Cardiac septum (tissue), 1 donor: ENCODE measurements at places on chromosomes 6 and 20. TPM values are rescaled to one million over a fixed set of nuclear protein-coding genes. Genes with fewer than 3 reads are reported as not detected.

DNA sequence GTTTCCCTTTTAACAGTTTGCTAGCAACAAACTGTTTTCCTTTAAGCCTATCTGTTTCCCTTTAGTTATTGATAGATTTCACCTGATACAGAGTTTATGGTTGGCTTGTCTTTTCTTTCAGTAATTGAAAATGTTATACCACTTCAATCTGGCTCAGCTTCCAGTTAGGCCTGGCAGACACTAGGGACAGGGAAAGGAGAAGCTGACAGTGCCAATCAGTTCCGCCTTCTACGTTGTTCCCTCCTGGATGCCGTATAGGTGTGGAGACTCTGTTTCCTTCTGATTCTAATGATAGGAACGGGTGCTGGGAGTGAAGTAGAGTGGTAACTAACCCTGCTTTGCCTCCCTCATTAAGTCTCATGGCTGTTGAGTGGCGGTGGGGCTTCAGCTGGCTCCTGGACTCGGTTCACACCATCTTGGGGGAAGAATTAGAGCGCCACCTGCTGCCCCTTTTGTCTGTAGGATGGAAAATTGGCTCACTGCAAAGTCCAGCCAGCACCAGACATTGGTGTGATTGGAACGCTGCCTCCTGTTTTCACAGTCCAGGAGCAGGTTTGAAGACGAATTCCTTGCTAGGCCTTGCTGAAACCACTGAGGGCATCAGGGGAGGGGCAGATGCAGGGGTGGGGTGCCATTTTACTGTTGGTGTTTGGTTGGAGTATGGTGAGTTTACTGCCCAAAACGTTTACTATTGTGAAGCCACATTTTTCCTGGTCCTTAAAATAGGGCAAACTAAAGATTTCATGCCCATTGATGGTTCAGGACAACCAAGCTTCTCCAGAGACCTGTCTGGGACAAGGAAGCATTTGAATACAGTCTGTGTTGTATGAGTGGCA is 1729.5 kb downstream of the GRIK2 start:
- peak; percentile 74 for DNase-seq

The PRDM13 gene
- total RNA-seq, result not detected

- DNase-seq, result no peak
Observed at GRCh38 chr20:51122931-51123658, 100.2 kb upstream of the KCNG1 start.

DNA sequence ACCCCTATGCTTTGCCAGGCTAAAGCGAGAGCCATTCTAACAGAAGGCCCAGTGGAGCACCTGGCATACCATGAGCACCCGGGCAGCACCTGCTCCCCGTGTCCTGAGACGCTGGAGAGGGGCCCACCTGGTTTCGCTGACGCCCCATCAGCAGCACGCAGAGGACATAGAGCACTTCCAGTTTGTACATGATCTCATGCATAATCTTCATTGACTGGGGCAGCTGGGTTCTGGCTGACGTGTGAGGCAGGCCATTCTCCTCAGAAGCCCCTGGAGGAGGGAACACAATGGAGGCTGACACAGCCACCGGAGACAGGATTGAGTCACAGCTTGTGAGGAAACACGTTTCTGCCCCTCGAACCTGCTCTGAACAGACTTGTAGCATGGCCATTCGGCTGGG is 65.4 kb downstream of the MYH7B start:
- DNase-seq, result no peak

DNA sequence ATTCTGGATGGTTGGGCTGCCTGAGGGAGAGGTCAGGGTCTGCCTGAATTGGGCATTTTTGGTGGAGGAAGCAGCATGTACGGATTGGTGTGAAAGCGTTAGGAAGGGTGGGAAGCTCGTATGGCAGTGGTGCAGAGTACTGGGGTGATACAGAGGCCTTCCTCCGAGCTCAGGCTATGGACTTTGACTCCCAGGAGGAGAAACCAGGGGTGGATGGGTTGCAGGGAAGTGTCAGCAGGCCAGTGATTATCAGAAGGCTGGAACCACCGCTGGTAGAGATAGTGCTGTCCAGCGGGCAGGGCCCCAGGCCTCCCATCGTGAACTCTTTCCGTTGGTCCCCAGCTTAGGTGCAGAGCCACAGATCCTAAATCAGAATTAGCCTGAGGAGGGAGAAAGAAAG is 5.3 kb downstream of the WFDC5 start:
- no peak for DNase-seq

The AIF1 gene
- total RNA-seq, result 10.3 TPM

GRCh38 chr6:143234734-143235133 is 174.0 kb downstream of the AIG1 start:
- DNase-seq, result no peak

DNA sequence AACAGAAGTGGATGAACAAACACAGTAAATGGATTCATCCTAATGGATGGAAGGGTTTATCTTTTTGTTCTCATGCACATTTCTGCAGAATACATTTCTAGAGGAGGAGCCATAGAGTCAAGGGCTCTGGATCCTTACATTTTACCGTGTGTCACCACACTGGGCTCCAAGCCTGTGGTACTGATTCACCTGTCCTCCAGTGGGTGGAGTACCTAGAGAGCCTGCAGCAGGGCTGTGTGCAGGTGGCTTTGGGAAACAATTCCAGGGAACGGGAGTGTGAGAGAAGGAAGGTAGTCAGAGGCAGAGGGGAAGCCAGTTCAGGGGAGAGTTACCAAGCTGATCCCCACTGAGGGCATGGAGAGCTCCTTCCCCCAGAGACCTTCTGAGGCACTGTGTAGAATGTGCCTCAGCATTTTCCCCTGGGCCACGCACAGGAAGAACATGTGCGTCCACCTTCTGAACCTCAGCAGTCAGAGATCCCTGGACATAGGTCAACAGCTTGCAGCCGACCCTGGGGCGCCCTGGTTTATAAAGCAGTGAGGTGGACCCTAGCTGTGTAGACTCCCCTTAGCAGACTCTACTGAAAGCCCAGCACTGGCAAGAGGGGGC is 85.3 kb upstream of the SLC22A23 start:
- DNase-seq, result no peak

The RIPK1 gene
- 8.2 TPM for total RNA-seq

GRCh38 chr20:25139029-25139705 is 56.3 kb upstream of the ENTPD6 start:
- DNase-seq, result no peak

- DNase-seq, result peak; percentile 85
Observed at GRCh38 chr20:38599410-38599882, 2.2 kb upstream of the ARHGAP40 start.

The GPRC6A gene
- total RNA-seq, result not detected

The NRSN1 gene
- not detected for total RNA-seq

The CST1 gene
- not detected for total RNA-seq

The PKHD1 gene
- total RNA-seq, result 0.03 TPM

The POU3F2 gene
- total RNA-seq, result 0.08 TPM

DNA sequence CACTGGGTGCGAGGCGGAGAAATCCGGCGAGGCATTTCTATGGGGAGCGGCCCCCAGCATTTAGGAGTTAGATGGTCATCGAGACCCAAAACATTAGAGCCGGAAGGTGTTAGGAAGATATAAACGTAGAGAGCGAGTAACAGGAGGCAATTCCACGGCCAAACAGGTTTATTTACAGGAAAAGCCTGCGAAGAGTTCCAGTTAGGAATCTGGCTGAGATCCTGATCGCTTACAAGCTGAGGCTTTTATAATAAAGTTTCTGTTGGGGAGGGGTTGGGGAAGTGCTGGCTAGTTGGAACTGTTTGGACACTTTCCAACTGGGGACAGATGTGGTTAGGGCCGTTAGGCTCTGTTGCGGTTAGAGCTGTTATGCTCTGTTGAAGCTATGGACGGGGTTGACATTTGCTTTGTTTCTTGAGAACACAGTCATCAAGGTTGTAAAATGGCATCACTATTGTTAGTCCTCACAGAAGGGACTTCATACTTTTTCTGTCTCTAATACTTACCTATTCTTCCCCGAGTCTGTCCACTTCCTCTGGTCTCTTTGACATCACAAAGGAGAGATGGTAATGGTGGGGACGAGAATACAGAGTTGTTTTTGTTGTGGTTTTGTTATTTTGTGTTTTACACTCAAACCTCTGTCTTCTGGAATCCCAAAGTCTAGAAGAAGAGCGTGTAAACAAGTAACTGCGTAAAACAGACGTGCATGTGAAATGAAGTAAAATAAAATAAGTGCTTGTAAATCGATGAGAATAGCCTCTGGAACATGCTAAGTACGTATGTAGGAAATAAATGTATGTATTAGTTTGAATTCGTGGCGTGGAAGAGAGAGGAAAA is 554 bp upstream of the ZSCAN31 start:
- DNase-seq, result no peak

The DPM1 gene
- 48.6 TPM for total RNA-seq

The AVP gene
- not detected for total RNA-seq

- DNase-seq, result no peak
Observed at GRCh38 chr20:44728801-44729443, 13.8 kb downstream of the CCN5 start.

The OLIG3 gene
- total RNA-seq, result not detected

The CCN5 gene
- total RNA-seq, result 29.3 TPM

The ATRN gene
- total RNA-seq, result 36.9 TPM

GRCh38 chr6:157461000-157461915 is 80.3 kb downstream of the ZDHHC14 start:
- DNase-seq, result no peak

DNA sequence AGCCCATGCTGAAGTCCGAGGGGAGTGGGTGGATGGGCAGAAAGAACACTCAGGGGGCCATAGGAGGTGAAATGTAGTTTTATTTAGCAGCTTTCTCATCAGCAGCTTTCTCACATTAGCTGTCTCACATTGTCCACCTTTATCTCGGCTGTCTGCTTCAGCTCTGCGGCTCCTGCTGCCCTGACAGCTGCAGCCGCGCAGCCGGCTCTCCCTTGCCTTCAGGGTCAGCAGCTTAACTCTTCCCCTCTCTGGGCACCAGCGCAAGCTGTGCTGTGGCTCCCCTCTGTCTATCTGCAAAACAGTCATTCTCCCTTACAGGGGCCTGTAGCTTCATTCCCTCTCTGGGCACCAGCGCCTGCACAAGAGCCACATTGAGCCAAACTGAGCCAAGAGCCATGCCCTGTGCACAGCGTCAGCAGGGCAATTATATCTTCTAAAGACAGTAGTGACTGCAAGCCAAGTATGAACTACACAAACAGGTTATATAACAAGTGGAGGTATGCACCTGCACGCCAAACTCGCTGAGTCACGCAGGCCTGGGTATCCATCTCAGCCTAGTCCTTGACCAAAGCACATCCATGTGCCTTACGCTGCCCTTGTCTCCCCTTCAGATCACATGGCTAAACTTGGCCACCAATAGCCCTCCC is 198.8 kb downstream of the EYA2 start:
- no peak for DNase-seq

DNA sequence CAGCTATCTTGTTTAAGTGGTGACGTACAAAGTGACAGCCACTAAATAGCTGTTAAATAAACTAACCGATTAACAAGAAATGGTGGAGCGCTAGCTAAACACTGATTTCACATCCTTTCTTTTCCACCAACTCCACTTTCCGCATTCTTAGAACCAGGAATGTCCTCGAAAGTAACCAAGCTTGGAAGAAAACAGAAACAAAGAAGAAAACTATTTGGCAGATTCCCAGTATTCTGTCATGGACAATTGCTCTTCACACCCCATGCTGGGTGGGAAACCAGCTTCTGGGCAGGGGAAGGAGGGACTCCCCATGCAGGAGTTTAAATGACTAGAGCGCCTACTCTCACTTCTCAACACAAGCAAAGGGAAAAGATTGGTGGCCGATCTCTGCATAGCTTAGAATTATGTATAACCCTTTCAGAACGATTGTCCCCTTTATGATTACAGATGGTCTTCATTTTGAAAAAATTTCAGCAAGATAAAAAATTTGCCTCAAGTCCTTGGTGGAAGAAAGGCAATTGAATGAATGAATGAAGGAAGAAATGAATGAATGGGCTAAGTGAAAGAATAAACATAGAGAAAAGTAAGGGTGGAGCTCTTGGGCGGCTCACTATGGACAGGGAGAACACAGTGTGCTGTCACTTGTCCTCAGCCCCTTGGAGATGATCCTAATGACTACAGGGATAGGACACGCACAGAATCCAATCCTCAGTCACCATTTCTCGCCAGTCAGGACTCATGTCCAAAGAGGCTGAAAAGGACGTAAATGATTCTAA is 148.7 kb upstream of the NEDD9 start:
- no peak for DNase-seq

DNA sequence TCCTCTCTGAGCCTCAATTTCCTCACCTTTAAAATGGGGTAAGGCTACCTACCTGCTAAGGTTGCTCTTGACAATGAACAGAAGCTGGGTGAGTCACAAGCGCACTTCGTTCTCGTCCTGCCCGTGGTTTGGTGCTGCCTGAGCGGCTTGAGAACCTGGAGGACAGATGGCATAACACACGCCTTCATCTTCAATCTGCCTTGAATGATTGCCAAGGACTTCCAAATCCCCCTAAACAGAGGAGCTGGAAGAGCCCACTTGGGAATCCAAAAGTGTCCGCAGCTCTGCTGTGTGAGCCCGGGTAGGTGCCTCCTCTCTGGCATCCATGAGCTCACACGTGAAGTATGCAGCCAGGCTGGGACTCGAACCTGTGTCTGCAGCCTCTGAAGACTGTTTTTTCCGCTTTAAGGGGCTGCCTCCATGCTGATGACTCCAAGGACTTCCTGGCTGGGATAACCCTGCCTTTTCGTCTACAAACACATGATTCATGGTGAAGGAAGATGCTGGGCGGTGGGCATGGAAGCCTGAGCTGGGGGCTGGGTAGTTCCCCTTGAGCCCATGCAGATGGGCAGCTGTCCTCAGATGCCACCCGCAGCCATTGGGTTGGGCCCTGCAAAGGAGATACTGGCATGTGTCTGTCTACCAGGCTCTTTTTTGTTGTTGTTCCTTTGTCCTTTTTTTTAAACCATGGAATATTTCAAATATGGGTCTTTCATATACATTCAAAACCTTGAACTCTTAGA is 25.3 kb upstream of the CSNK2A1 start:
- no peak for DNase-seq

GRCh38 chr6:167676666-167677421 is 149.9 kb upstream of the AFDN start:
- peak; percentile 74 for DNase-seq

DNA sequence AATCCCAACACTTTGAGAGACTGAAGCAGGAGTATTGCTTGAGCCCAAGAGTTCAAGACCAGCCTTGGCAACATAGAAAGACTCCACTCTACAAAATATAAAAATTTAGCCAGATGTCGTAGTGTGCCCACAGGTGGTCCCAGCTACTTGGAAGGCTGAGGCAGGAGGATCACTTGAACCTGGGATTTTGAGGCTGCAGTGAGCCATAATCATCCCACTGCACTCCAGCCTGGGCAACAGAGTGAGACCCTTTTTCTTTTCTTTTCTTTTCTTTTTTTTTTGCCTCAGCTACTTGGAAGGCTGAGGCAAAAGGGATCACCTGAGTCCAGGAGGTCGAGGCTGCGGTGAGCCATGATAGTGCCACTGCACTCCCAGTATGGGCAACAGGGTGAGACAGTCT is 17.9 kb downstream of the FASTKD5 start:
- no peak for DNase-seq

GRCh38 chr20:4613718-4614620 is 107.7 kb upstream of the PRND start:
- DNase-seq, result no peak

- DNase-seq, result peak; percentile 83
Observed at GRCh38 chr20:36461600-36462439, 79.5 kb upstream of the MYL9 start.
